ENCODE measurements at places on chromosomes 2 and 18.

DNA sequence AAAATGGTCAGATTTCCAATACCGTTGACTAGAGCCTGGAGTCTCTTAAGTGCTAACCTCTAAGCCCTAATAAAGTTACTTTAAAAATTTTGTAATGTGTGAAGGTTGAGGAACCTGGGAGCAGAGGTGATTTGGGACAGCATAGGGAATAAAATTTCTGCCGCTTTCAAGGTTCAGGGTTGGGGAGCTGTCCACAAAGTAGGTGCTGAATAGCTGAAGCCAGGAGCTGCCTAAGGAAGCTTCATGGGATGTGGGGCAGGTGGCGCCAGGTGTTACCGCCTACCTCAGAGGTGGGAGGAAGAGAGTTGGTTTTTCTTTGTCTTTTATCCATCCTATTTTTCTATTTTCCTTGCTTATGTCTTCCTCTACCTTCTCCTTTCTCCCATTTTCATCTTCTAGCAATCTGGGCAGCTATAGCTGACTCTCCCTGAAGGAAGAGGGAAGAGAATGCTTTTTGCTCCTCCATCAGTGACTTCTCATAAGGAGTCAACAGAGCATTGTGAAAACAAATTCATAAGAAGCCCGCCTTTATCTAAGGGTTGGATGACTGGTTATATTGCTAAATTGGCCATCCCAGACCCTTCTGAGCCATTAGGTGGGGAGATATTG is 178.7 kb downstream of the CLIP4 start:
- DNase-seq: no peak

DNA sequence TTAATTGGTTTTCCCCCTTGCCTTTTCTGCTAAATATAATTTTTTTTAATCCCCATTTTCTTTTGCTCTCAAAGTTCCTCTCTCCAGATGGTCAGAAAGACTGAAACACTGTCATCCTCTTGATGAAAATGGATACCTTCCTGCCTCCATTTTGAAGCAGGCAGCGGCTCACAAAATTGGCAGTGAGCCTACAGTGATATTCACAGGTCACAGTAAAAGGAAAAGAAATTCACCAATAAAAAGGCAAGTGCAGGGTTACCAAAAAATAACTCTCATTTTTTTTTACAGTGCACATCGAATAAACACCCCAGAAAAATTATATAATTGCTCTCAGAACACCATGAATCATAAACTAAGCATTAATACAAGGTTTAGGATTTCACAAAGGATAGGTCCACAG is 307.5 kb downstream of the TCF4 start:
- DNase-seq: no peak

- no peak for DNase-seq
These were observed 10.9 kb upstream of the EIF2AK2 start for GRCh38 chr2:37167636-37168180.

GRCh38 chr18:44927127-44927849 is 246.6 kb downstream of the SETBP1 start:
- no peak for DNase-seq

DNA sequence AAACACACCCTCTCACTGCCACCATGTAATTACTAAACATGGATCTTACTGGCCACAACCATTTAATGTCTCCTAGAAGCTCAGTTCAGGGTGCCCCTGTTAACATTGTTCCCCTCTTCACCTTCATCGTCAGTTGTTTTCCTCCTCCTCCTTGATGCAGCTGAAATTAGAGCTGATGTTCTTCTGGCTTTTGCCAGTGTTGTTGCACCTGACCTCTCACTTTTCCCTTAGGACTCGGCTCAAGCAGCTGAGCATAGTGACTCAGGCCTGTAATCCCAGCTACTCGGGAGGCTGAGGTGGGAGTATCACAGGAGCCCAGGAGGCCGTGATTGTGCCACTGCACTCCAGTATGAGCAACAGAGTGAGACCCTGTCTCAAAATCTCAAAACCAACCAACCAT is 70.8 kb downstream of the ACSL3 start:
- DNase-seq: no peak

- no peak for DNase-seq
These were observed 38.0 kb downstream of the RHBDD1 start for GRCh38 chr2:226873826-226874225.

GRCh38 chr2:164662066-164662465 is 40.8 kb upstream of the GRB14 start:
- DNase-seq: no peak

DNA sequence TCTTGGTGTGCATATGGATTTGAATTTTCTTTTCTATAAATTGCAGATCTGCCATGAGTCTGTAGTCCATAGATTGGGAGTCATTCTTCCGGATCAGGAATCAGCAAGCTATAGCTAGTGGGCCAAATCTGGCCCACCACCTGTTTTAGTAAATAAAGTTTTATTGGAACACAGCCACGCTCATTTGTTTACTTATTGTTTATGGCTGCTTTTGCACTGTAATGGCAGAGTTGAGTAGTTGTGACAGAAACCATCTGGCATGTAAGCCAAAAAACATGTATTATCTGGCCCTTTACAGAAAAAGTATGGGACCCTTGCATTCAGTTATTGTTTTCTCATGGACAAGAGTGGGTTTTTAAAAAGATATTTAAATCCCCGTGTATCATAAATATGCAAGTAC is 191.2 kb downstream of the LRRTM1 start:
- DNase-seq: no peak

DNA sequence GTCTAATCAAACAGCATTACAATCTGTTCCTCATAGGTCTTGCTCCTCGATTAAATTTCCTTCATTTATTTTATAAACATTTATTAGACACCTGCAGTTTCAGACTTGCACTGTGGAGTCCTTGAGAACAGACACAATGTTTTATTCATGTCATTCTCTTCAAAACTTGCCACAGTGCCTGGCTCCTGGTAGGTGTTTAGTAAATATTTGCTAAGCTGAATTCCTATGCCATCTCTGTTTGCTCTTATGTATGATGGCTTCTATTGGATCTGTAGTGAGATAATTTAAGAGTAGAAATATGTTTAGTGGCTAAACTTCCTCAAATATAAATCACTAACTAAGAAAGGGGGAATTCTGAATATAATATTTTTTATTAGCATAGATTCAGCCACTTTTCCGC is 61.4 kb downstream of the LRATD1 start:
- DNase-seq: no peak

- DNase-seq: no peak
These were observed 91.0 kb upstream of the NEUROD1 start for GRCh38 chr2:181771356-181771755.

- DNase-seq: peak; percentile 40
These were observed 141.9 kb downstream of the ANKRD44 start for GRCh38 chr2:197168705-197169104.

- DNase-seq: no peak
These were observed 112.8 kb downstream of the DSC3 start for GRCh38 chr18:30929718-30930117.

DNA sequence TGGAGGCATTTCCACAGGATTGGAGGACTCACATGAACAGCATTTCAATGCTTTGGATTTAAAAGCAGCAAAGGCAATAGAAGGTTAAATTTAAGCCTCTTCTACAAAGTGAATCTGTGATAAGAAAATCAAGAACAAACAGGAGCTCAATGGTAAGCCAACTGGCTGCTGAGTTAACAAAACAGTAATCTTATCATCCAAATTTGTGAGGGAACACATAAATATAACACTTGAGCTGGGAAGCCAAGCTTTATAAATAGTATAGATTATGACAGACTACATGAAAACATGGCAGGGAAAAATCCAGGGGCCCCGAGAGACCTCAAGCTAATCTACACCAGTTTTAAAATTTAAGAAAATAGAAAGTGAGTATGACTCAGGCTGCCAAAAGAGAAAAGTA is 108.5 kb upstream of the PGAP1 start:
- no peak for DNase-seq

DNA sequence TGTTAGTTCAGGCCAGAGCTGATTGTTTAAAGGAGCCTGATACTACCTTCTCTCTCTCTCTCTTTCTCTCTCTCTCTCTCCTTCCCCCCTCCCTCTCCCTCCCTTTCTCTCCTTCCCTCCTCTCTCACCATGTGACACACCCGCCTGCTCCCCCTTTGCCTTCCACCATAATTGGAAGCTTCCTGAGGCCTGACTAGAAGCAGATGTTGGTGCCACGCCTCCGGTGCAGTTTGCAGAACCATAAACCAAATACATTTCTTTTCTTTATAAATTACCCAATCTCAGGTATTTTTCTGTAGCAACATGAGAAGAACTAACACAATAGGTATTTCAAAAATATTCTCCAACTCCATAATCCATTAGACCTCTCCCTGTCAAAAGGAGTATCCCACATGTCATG is 62.4 kb downstream of the ANKRD62 start:
- no peak for DNase-seq

GRCh38 chr18:79986726-79987125 is 1.6 kb downstream of the TXNL4A start:
- DNase-seq: no peak

- no peak for DNase-seq
These were observed 428.7 kb upstream of the ID2 start for GRCh38 chr2:8252997-8253694.

- no peak for DNase-seq
These were observed 139.6 kb upstream of the MYCN start for GRCh38 chr2:15800495-15801329.

GRCh38 chr2:228768818-228769217 is 502.3 kb downstream of the PID1 start:
- peak; percentile 20 for DNase-seq

DNA sequence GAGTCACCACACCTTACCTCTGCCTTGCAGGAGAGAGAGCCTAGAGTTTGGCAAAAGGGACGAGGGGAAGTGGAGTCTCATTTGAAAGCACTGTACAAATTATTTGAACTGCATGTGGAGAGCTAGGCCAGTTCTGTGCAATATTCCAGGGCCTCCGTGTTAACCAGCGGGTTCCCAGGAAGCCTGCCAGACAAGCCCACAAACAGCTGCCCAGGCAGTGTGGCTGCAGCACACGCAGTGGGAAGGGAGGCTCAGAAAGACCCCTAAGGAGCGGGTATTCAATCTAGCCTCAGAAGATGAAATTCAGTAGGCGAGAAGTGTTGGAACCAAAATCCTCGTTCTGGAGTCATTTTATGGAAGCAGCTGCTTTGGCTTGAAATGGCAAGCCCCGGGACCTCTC is 30.7 kb downstream of the CNGA3 start:
- no peak for DNase-seq

- DNase-seq: no peak
These were observed 28.3 kb upstream of the KCNS3 start for GRCh38 chr2:17850151-17850550.
